ENCODE measurements at places on chromosomes 12 and 14.
A peak's percentile ranks its signal among the peaks of the same experiment; 100 is the strongest.

- no peak for DNase-seq
These were observed 58.3 kb upstream of the HECTD1 start for GRCh38 chr14:31265701-31266398.

GRCh38 chr12:73220951-73221350, 948.8 kb downstream of the TRHDE start:
- DNase-seq: no peak

GRCh38 chr12:48132826-48133225, 13.7 kb downstream of the PFKM start:
- no peak for DNase-seq

GRCh38 chr14:63006531-63006930, 38.7 kb downstream of the KCNH5 start:
- no peak for DNase-seq

DNA sequence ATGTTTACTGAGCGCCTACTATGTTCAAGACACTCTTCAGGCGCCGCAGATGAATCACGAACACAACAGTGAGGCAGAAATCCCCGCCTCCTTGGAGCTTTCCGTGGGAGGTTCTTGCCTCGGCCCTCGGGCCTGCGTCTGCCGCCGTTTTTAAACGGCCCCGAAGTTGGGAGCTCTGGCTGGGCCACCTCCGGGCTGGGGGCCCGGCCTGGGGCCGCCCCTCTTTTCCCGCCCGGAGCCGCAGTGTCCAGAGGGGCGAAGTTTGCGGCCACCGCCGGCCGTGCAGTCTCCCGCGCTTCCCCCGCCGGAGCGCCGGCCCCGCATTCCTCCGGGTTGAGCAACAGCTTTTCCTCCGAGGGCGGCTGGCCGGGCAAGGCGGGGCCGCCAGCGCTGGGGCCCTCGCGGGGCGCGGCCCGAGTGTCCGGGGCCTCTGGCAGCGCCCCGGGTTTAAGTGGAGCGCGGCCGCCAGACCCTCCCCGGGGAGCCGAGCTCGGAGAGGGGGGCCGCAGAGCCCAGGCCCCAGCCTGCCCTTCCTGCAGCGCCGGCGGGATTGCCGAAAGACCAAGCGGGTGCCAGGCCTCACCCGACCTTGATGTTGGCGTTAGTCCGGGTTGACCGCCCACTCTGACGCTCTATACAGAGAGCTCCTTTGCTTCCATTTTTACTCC, 18.7 kb upstream of the CTDSP2 start:
- peak; percentile 82 for DNase-seq

GRCh38 chr12:116709768-116710167, 28.1 kb downstream of the SPRING1 start:
- no peak for DNase-seq

DNA sequence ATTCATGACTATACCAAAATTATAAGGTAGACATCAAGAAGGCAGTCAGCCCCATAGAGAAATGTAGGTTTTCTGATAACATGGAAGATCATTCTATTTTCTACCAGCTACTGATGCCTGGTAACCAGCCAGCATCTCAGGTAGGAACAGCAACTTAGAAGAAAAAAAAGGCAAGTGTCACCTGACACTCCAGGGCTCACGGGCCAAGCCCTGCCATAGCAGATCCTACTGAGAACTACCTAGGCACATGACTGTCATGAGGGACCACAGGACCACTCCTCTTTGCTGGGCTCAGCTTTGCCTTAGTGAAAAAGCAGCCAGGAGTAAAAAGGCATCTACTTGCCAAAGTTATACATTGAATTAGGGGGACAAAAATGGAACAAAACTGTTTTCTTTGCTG, 33.4 kb downstream of the CORO1C start:
- DNase-seq: no peak

GRCh38 chr12:91778091-91778832, 367.4 kb downstream of the BTG1 start:
- DNase-seq: no peak

DNA sequence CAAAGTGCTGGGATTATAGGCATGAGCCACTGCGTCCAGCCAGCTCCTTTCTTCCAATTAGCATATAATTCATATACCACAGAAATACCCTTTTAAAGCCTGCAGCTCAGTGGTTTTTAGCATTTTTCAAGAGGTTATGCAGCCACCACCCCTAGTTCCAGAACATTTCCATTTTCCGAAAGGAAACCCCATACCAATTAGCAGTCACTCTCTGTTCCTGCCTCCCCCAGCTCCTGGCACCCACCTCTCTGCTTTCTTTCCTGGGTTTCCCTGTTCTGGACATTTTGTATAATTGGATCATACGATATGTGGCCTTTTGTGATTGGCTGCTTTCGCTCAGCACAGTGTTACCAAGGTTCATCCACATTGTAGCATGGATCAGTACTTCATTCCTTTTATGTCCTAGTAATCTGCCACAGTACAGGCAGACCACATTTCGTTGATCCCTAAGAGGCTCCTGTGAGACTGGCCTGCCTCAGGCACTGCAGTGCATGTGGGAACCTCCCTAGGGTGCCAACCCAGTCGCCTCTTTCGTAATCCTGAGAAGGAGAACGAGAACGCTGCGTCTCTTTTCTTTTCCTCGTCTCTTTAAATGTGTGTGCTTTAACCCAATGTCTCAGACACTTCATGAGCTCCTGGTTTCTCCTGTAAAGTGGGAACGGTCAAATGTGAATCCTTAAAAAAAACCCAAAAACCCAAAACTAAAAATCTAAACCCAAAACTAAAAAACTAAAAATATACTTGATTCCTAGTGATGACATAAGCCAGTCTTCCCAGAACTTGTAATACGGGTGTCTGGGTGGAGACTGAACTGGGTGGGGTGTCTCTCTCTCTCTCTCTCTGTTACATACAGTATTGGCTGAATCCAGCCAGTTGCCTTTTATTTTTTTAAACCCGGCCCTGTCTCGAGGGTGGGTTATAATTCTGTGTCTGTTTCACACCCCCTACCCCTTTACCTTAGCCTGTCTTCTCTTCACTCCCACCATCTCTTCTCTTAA, 14.7 kb downstream of the AACS start:
- no peak for DNase-seq

- DNase-seq: no peak
These were observed 127.7 kb upstream of the RTL1 start for GRCh38 chr14:101031186-101031585.

DNA sequence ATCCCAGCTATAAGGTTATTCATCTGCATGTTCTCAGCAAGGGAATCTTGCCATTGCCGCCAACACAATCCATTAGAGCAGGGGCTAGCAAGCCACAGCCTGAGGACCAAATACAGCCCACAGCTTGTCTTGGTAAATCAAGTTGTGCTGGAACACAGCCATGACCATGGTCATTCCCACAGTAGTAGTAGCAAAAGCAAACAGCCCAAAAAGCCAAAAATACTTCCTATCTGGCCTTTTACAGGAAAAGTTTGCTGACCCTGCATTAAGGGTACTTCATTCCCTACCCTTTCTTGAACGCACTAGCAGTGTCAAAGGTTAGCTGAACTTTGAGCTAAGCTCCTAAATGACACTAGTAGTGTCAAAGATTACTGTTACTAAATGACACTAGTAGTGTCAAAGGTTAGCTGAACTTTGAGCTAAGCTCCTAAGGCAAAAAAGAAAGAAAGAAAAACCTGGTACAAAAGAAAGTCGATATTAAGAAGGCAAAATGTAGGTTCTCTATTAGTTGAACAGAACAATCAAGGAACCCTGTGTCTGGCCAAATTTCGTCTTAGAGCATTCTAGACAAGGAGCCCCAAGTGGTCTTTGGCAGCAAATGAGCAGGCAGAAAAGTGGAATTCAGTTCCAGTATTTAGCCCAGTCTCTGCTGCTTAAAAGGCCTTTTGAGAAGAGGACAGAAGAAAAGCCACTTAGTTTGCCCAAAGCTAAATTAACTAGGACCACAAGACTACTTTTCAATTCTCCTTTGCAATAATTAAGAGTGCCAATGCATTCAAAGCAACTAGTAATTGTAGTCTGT, 67.7 kb downstream of the NT5DC3 start:
- no peak for DNase-seq

DNA sequence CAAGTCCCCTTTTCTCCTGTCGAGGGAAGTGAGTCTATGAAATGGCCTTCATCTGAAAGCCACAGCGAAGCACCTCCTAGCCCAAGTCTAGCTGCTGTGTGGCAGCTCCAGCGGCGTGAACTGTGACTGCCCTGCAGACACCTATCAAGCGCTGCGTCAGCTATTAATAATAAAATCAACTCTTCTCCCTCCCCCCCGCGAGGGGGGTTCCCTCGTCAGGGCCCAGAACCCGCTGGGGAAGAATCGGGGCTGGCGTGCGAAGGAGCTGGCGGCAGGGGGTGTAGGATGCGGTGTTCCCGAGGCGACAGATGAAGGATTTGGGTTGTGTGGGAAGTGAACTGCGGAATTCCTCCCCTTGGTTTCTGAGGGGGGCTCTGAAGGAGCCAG, 662 bp upstream of the ATP2A2 start:
- DNase-seq: no peak

DNA sequence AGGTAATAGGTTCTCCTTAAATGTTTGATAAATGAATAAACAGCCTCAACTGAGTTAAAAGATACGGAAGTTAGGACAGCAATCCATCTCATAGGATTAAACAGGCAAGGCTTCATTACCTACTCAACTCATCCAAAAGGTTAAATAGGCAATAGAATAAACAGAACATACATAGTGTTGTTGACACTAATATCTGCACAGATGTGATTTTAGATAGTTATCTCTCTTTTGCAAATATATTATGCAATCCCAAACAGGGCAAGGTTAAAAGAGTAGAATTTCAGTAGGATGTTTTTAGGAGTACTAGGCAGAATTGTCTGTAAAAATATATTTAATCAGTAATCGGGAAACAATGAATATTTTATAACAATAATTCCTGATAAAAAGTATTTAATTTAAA, 276.3 kb downstream of the CPNE8 start:
- no peak for DNase-seq

DNA sequence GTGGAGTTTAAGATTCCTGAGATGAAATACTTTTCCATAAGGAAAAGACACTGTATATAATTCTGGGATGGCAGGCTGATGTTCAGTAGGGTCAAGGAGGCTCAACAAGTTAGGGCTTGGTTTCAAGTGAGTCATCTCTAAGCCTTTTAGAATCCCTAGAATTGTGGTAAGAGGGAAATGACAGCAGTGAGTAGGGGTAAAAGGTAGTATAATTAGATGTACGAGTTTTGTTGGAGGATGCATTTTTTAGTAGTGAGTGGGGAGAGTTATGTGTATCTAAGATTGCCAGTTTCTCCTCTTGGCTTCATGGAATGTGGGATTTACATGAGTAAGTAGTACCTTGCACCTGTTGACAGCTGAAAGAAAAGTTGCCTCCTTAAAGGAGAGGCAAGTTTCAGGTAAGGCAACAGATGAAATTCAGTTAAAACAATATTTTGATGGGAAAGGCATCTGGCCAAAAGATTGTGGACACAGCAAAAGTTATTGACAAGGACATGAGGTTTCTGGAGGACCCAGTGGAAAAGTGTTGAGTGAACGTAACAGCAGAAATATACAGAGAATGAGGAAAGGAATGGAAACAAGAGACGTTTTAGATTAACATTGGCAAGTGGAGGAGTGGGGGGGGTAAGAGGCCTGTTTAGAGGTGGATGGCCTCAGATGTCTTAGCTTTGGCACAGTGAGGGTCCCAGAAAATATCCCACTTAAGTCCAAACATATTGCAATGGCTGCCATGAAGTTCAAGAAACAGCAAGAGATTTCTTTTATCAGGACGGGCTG, 21.8 kb downstream of the LMO3 start:
- DNase-seq: no peak

DNA sequence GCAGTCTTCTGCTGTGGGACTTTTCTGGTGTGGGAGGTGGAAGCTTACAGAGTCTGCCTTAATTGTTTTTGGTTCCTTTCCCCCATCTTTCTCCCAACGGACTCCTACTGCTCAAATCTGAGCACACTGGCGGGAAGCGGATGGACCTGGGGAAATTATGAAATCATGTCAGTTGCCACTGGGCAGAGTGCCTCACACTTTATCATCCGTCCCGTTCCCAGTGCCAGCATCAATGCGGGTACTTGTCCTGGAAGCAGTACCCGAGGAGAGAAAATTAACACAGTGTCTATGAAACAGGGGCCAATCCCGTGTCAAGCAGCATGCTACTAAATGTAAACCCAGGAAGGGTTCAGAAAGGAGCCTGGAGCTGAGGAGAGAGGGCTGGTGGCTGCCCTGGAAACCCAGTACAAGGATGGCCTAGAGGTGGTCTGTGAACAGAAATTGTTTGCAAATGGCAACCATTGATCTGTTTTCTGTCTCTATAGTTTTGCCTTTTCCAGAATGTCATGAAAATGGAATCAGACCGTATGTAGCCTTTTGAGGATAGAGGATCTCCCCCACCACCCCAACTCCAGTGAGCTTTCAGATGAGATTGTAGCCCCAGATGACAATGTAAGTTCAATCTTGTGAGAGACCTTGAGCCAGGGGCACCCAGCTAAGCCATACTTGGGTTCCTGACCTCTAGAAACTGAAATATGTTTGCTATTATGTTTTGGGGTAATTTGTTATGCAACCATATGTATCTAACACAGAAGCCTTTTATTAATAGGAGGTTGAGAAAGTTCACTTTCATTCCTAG, 908 bp upstream of the CDKL1 start:
- no peak for DNase-seq

GRCh38 chr14:71754422-71755095, 177.7 kb upstream of the RGS6 start:
- DNase-seq: no peak

DNA sequence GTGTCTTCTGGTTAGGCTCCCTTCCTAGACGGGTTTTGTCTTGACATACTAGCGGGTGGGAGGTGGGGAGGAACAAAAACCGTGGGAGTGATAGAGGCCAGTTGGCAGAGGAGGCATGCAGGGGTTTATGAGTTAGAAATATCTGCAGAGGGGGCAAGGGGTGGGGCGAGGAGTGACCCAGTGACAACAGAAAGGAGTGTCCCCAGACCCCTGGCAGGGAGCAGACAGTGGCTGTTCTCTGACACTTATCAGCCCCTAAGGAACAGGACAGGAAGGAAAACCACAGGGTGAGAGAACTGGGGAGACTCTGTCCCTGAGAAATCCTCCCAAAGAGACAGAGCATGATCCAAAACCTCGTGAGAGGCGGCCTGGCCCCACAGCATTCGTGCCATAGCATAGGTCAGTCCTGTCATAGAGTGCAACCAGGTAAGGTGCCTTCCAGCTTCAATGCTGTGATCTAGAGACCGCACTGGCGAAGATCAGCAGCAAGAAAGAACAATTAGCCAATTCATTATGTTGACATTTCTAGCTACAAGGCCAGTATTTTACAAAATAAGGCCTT, 141.4 kb downstream of the CRADD start:
- no peak for DNase-seq

- DNase-seq: no peak
These were observed 105.3 kb upstream of the TBX3 start for GRCh38 chr12:114789276-114789675.

Measured in activated CD8-positive, alpha-beta memory T cell treated with anti-CD3 and anti-CD28 coated beads for 24 hours (primary cell).